ENCODE measurements at places on chromosomes 5 and 9.

GRCh38 chr9:112048924-112049691 lies 126.0 kb downstream of the SUSD1 start:
- no peak for DNase-seq

GRCh38 chr5:107444300-107444699 lies 226.4 kb downstream of the EFNA5 start:
- no peak for DNase-seq

DNA sequence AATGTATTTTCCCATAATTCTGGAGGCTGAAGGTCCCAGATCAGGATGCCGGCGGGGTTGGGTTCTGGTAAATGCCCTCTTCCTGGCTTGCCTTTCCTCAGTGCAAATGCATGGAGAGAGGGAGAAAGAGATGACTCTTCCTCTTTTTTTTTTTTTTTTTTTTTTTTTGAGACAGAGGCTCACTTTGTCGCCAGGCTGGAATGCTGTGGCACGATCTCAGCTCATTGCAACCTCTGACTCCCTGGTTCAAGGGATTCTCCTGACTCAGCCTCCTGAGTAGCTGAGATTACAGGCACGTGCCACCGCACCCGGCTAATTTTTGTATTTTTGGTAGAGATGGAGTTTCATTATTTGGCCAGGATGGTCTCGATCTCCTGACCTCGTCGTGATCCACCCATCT lies 300.0 kb upstream of the TAS2R1 start:
- no peak for DNase-seq

GRCh38 chr9:137367506-137368430 lies 55.2 kb downstream of the EXD3 start:
- DNase-seq, result no peak

- DNase-seq, result no peak
Observed at GRCh38 chr5:32419791-32420190, 24.7 kb downstream of the ZFR start.

Measured in activated T-cell treated with anti-CD3 and anti-CD28 coated beads for 48 hours (primary cell).